ENCODE measurements at places on chromosomes 12 and 14.
A peak's percentile ranks its signal among the peaks of the same experiment; 100 is the strongest.

DNA sequence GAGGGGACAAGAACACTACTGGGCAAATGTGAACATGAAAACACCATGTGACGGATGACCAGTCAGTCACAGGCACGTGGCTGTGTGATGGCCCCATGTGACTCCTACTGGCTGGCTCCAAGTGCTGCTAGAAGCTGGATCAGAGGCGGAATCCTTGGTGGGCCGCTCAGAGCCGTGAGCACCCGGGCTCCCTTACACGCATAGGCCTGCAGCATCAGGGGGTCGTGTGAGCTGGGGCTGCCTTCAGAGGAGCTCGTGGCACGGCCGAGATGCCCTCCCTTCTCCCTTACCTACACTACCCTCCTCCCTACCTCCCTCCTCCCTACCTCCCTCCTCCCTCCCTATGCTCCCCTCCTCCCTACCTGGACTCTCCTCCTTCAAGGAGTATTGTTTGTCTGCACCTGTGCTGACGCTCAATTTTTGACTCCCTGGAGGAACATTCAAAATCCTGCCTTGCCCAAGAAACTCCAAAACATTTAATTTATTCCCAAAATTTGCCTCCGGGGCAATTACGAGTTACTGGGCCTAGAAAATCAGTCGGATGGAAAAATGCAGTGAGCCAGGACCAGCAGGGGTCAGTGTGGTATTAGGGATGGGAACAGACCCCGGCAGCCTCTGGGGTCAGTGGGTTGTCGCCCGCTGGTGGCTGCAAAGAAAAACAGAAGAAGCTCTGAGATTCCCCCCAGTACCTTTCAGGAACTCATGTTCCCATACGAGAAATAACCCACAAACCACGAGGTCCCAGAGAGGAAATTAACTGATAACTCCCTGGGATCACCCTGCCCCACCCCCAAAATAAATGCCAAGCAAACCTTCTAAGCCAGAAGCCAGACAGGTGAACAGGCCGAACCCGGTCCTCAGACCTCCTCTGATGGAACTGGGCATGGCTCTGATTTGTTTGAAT, 61.3 kb downstream of the C14orf132 start:
- DNase-seq: peak; percentile 79

DNA sequence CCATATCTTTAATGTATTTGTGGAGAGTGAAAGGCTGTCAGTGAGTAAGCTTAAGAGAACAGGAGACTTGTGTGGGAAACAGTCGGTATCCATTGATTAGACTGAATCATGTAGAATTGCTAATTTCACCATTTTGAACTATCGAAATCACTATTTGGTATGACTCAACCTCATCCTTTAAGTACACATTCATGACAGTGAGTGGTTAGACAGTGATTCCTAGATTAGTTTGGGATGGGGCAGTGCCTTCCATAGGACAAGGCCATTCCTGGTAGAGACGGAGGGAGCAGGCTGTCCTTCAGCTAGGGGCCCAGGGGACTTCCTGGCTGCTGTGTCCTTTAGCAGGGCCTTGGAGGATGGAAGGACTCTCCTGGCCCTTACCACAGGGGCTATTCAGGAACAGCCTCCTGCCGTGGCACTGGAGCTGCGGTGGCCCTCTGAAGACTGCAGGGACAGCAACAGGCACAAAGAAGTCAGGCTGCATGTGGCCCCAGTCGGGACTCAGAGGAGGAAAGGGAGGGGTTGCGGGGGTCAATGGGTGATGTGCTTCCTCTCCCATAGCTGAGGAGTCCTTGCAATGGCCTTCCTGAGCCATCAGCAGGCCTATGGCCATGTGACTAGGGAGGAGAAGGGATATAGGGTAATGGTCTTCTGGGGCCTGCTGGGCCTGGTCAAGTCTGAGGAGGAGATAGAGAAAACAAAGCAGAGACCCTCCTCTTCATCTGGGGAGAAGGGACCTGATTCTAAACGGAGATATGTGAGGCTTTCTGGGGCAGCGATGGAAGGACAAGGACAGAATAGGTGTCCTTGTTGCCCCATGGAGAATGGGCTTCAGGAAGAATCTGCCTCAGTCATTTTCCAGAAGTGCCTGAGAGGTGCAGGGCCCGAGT, 11.2 kb downstream of the SERPINA1 start:
- DNase-seq: no peak

DNA sequence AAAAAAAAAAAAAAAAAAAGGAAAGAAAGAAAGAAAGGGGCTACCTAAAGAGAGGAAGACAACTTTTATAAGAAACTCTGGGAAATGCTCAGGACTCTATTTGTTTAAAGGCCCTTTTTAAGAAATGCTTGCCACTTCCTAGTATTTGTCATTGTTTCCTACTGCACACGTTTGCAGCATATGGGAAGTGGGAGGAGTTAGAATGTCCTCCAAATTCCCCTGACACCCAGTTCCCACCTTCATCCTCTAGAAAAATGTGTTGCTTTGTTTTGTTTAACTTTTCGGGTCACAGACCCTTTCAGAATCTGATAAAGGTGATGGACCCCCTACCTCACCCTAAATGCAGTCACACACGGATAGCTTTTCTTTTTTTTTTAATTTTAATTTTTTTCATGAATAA, 40.8 kb downstream of the NINJ2 start:
- no peak for DNase-seq

GRCh38 chr14:94046696-94047250, 20.6 kb downstream of the OTUB2 start:
- DNase-seq: no peak

DNA sequence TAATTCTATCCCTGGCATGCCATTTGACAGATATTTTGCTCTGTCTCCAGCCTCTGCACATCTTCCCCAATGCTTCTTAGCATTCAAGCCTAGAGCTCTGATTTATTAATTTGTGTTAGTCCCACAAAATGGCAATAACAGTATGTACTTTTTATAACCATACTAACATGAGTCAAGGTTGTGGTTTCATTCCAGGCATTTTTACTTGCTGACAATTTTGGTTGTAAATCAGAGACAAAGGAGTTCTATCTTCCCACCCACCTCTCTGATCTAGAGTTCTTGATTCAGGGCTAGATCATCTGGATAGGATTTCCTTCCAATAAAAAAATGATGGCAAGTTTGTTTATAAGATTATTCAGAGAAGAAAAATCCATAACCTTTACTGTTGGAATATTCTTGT, 18.5 kb upstream of the CISTR start:
- DNase-seq: peak; percentile 74

DNA sequence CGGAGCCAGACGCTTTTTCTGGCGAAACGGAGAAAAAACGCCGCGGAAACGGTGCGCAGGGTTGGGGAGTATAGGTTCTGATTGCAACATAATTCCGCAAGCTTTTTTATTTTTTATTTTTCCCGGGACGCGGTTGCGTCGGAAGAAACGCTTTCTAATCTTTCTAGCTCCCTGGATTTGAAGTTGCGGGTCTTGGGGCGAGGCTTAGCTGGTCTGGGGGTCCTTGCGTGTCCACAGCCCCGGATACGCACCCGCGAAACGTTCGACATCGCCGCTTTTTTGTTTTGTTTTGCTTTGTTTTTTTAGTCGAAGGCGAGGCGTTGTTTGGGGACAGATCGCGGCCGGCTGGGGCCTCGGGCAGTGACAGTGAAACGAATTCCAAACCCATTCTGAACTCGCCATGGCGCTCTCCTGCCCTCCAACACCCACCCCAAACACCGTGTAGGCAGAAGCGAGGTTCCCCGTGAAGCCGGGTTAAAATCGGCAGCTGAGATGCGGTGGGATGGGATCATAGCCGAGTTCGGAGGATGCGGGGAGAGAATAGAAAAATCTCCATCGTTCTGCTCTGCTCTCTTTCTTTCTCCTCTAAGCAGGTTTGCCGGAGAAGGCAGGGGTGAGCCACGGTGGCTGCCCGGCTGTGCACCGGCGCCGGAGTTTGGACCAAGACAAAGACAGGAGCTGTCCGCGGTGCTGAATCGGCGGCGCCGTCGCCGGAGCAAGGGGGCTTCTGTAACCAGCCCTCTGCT, 8.1 kb upstream of the LHX5 start:
- no peak for DNase-seq

- DNase-seq: peak; percentile 6
Measured at GRCh38 chr14:95452176-95452892, 64.1 kb downstream of the SYNE3 start.

- no peak for DNase-seq
Measured at GRCh38 chr12:102390068-102390467, 90.3 kb downstream of the IGF1 start.

DNA sequence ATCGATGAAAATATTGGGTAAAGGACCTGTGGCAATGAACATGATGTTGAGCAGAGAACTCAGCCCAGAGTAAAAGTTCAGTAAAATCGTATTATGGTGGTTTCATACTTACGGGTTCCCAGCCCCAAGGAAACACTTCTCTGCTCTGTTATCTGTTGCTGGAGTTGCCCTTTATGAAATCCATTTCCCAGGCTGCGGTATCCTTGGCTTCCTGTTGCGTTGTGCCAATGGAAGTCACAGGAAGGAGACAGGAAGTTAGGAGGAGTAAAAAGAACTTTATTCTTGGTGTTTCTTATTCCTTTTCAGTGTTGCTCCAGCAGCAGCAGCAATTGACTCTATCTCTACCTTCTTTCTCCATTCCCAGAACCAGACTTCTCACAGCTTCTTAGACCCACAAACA, 965.2 kb downstream of the VRK1 start:
- DNase-seq: no peak

DNA sequence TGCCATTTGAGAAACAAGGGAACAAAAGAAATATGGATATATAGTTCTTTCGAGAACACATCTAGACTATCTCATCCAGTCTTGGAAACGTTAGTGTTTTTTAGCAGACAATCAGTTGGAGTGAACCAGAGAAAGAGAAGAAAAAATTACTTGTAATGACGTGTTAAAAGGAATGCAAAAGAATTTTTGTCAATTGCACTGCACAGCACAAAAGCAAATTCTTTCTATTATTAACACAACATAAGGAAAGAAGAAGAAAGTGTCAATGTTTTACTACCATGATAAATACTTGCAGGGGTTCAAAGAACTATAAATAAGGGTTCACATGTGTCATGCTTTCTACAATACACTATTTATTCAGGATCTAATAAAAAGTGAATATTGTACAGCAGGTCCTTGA, 27.5 kb upstream of the GSG1 start:
- no peak for DNase-seq

DNA sequence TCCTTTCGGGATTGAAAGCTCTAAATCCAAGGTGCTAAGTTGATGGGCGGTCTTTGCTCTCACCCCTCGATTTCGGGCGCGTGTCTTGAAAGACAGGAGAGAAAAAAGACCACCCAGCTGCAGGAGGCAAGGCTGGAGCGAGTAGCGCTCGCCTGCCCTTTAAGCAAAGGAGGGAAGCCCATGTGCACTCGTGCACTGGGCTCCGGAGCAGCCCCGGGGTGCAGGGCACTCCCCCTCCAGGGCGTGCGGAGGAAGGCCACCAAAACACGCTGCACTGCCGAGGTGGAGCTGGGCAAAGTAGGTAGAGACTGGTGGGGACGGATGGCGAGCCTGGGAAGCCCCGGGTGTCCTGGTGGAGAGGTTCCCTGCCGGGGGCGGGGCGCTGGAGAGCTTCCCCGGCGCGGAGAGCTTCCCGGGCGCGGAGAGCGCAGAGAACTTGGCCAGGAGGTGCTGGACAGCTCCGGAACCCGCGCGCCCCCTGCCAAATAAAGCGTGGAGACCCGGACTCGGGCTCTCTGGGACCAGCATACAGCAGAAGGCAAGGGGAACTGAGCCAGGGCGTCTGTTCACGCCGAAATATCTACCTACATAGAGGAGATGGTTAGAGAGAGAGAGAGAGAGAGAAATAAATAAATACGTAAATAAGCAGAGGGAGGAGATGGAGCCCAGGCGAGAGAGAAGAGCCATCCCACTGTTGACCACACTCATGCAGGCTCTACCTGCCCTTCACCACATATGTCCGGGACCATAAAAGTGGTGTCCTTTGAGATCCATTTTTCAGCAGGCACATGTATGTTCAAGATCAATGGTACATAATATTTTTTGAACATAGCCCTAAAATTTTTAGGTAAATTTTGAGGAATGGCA, 662 bp upstream of the NELL2 start:
- DNase-seq: peak; percentile 3

DNA sequence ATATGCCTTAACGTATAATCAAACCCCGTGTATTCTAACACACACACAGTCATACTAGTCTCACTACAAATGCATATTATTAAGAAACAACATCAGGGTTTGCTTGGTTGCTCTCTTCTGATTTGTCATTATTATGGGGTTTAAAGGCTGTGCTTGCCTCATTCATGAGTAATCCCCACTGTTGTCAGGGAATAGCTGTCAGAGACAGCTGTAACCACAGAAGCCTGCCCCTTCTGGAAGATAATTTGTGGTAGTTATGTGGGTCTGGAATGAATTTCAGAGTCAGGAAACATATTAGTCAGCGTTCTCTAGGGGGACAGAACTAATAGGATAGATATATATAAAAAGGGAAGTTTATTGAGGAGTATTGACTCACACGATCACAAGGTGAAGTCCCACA, 456.9 kb upstream of the TMEM132C start:
- peak; percentile 87 for DNase-seq

- DNase-seq: no peak
Measured at GRCh38 chr12:132581348-132582057, 28.9 kb downstream of the LRCOL1 start.

DNA sequence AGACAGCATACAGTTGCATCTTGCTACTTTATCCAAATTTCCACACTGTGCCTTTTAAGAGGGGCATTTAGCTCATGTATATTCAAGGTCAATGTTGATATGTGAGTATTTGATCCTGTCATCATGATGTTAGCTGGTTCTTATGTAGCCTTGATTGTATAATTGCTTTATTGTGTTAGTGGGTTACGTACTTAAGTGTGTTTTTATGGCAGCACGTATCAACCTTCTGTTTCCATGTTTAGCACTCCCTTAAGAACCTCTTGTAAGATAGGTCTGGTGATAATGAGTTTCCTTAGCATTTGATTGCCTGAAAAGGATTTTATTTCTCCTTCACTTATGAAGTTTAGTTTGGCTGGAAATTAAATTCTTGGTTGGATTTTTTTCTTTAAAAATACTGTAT, 445.2 kb downstream of the NAV3 start:
- no peak for DNase-seq

GRCh38 chr12:50633955-50634354, 129.2 kb downstream of the DIP2B start:
- DNase-seq: peak; percentile 78

DNA sequence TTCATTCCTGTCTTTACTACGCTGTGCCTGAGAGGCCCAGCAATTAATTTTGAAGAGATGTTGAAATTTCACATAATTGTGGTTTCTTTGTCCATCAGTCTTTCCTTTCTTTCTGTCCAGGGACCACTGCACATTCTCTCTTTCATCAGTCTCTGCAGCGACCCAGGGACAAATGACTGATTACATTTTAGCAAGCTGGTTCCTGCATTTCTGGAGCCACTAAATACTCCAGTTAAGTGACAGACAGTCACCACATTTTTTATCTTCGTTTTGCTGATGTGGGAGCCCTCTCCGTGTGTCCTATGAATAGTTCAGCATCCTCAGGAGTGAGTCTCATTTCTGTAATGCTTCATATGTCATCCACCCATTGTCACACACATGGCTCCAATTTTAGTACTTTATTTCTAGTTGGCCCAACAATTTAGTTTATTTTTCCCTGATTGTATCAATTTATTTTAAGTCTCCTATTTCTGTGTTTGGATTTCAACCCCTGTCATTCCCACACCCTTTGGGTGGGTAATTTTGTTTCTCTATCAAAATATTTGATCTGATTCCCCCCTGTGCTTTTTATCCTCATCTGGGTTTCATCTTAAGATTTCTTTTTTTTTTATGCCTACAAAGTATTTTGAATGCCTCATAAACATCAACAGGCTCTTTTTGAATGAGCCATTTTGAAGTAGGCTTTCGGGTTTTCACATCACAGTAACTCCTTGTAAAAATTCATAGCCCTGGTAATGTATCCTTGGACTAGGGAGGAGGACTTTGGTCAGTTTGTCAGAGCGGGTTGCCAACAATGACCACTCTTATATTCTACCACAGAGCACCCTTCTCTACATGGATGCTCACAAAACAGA, 1196.5 kb downstream of the GALC start:
- no peak for DNase-seq

Data from RPMI7951 (cell line).